ENCODE measurements at places on chromosomes 4 and X.

DNA sequence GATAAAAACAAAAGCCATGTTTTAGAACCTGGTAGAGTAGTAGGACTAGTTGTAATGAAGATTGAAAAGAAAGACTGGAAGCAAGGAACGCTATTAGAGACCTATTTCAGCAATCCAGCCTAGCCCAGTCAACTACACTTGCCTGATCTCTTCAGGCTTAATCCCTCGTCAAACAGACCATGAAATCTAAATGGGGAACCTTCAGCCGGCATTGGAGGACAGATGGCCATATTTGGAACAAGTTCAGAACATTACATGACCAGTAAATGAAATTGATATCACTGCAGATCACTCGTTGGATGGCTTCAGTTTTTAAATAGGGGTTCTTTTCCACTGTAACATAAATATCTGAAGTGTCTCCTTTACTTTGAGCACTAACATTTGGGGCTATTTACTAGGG lies 84.8 kb upstream of the WDR44 start:
- no peak for DNase-seq

DNA sequence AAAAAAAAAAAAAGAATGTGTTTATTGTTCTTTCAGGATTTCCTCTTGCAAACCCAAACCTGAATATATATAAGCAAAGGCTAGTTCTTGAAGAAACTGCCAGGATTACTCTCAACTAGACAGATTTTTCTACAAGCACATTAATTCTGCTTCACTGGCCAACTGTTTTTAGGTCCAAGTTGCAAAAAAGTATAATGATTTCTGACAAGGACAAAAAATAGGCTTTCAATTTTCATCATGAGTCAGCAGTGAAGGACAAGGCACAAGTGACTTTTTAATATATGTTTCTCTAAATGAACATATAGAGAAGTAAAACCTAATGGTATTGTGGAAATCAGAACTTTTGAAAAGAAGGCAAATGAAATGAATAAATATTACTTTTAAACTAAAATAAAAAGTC lies 73.7 kb downstream of the ELOVL6 start:
- DNase-seq, result no peak

DNA sequence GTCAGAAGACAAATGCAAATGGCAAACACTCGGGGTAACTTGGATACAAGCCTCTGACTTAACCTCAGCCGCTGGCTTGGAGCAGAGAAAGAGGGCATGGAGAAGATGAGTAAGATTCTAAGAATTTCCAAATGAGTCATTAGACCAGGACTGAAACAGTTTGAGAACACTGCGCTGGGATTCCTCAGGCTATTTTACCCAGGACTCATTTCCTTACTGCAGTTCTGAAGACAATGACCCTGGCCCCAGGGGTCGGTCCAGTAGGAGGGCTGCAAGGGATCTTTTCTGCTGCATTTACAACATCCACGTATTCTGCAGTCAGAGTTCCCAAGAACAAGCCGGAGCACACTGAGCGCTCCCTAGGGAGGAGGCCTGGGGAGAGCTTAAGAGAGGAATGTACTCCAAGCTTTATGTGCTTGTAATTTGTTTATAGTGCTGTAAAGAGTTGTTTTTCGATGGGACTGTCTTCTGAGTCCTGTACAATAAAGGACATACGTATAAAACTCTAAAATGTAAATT lies 27.3 kb upstream of the SORBS2 start:
- no peak for DNase-seq

- DNase-seq, result no peak
Observed at GRCh38 chrX:1212532-1212931, at the start of gene CRLF2. CRLF2 (minus strand) TSS chrX:1212649; CDS start chrX:1212634, 15 bp downstream.

- DNase-seq, result no peak
Observed at GRCh38 chrX:39152106-39152649, 350.9 kb downstream of the MID1IP1 start.

GRCh38 chrX:142251680-142252079 lies 46.6 kb upstream of the MAGEC2 start:
- DNase-seq, result no peak

DNA sequence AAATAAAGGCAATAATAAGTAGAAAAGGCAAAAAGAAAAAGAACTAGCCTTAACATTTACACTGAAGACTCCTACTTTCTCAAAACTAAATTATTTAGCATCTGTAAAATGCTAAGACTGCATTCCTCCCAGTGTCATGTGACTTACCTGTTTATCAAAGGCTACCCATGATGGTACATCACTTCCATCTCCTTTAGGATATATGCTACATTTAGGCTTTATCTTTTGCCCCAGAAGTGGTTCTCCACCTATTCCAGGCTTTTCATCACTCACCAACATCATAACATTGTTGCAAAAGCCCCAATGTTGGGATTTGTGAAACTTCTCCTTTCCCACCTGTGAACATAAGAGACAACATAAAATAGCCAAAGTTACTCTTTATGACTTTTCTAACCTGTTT lies 31.1 kb downstream of the EFHC2 start:
- no peak for DNase-seq

DNA sequence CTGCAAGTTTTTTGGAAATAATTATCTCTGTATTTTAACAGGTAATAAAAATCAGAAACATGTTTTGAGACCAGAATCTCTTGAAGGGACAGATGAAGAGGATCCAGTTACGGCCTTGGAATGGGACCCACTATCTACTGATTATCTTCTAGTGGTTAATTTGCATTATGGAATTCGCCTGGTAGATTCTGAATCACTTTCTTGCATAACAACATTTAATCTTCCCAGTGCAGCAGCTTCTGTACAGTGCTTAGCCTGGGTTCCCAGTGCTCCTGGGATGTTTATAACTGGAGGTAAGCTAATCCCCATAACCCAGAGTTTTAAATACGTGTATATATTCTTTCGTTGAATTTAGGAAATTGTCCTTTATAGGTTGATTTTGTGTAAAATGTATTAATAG lies 59.4 kb downstream of the WDR17 start:
- DNase-seq, result no peak

GRCh38 chr4:1557221-1557597 lies 126.9 kb downstream of the FAM53A start:
- DNase-seq, result no peak

DNA sequence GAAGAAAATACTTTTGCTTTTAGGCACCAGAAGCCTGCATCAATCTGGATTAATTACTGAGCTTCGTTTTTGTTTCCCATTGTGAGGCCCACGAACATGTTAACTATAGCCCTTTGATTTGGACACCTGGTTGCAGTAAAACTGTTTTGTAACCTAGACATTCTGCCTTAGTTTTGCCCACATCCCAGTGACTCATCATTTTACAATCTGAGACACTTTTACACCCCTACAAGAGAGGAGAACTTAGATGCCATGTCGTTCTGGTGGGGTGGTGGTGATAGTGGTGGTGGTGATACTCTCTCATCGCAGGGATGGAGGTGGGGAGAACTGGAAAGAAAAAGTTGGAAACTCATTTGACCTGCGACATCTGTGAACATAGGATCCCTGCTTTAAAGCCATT lies 1257.2 kb downstream of the ADGRL3 start:
- DNase-seq, result no peak

- no peak for DNase-seq
Observed at GRCh38 chr4:66091786-66092185, 421.5 kb upstream of the EPHA5 start.

DNA sequence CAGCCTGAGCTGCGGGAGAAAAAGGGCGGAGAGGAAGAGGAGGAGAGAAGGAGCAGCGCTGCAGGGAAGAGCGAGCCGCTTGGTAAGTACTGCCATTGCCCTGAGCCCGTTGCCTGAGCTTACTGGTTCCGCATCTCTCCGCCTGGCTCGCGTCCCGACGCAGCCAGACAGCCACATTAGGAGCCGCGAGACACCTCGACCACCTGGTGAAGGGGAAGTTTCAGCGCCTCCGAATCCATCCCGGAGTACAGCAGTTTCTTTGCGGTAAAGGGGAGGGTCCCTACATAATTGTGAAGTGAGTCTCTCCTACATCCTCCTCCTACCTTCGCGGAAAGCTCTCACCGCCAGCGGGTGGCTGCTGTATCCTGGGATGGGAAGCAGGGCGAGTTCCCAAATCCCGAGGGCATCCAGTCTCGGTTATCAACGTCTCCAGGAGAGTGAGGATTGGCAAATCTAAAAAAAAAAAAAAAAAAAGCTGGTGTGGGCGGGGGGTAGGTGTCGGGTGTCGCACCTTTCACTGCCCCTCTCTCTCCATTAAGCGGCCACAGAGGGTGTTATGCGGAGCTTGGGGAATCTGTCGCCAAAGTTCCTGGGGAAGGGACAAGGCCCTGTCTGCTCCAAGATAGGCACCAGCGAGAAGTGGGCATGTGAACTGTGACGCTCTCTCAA lies 7.9 kb downstream of the TBX22 start:
- no peak for DNase-seq

GRCh38 chr4:58093352-58093751 lies 983.2 kb upstream of the IGFBP7 start:
- no peak for DNase-seq

DNA sequence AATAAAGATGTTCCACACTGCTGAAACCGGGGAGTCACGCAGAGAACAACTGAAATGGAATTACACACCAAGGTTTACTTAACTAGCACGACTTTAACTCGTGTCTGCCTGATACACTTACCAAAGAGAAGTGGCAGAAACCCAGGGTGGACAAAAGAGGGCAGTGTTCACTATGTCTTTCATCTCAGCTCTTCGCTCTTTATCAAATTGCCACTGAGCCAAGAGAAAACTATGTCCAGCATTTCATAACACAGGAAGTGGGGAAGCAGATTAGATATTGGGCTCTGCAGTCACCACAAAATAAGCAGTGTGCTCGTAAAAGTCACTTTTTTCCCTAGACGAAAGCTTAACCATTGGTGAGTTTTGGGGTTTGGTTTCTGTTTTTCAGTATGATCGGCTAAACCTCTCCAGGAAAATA lies 155.7 kb downstream of the CHIC2 start:
- DNase-seq, result no peak

- DNase-seq, result no peak
Observed at GRCh38 chr4:132332932-132333723, 816.0 kb upstream of the PCDH10 start.

- DNase-seq, result no peak
Observed at GRCh38 chr4:118076958-118077766, 42.9 kb downstream of the NDST3 start.

DNA sequence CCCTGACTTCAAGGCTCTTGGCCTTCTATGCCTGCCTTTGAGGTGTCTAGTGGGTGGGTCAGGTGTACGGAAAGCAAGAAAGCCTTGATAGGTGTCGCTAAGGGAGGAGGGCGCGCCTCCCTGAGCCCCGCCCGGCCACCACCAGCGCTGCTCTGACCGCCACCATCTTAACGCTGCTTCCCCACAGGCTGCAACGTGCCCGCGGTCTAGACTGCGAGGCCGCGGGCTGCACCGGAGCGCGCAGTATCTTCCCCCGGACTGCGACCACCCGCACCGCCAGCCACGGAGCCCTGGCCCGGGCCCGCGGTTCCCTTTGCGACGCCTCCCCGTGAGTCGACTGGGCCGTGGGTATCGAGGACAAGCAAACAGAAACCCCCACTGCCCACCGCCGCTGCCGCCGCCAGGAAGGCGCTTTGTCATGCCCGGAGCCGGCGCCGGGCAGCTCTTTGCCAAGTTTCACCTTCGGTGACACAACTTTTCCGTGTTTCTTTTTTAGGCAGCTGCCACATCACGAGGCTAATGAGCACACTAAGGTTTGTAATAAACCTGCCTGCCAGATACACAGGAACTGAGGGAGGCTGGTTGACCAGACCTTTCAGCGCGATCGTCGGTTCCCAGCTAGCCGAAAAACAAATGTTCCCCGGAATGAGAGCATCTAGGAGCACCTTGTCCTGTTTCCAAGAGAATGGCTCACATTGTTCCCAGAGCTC lies 335.8 kb upstream of the F9 start:
- DNase-seq, result no peak

- DNase-seq, result no peak
Observed at GRCh38 chrX:41716767-41717473, 7.1 kb upstream of the GPR82 start.

GRCh38 chr4:136112116-136112515 lies 1420.2 kb downstream of the PCDH18 start:
- DNase-seq, result no peak

DNA sequence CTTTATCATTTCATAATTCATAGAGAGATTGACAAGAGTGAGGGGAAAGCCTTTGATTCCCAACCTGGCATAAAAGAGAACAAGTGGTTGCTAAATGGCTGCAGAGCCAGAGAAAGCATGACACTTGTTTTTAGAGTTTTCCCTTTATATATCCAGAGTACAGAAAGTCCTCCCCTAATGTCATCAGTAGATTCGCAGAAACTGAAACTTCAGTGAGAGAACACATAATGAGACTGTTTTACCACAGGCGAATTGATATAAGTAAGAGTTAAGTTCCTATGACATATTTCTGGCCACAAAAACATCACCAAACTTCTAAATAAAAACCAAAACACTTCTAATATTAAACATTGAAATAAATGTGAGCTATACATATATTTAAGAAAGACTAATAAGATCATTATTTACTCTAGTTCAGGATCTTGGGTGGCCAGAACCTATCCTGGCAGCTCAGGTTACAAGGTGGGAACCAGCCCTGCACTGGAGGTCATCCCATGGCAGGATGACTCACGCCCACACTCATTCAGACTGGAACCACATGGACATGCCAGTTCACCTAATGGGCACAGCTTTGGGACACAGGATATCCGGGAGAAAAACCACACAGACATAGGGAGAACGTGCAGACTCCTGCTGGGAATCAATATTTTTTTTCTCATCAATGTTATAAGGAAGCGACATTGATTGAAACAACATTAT lies 35.5 kb downstream of the NWD2 start:
- DNase-seq, result no peak

DNA sequence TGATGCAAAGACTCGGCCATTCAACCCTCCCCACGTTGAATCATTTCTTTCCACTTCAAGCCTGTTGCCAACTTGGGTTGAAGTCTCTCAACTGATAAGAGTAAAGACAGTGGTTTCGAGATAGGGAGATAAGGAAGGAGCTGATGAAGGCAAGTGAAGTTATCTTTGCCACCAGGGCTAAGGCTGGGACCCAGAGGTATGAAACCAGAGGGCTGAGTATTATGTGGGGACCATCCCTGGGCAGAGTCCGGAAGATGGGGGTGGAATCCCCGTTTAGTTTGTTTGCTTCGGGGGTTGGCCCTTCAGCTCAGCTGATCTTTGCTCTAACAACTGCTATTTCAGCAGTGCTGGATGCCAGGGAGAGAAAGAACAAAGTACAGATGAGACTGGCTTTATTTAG lies 2.3 kb upstream of the XPNPEP2 start:
- DNase-seq, result no peak

DNA sequence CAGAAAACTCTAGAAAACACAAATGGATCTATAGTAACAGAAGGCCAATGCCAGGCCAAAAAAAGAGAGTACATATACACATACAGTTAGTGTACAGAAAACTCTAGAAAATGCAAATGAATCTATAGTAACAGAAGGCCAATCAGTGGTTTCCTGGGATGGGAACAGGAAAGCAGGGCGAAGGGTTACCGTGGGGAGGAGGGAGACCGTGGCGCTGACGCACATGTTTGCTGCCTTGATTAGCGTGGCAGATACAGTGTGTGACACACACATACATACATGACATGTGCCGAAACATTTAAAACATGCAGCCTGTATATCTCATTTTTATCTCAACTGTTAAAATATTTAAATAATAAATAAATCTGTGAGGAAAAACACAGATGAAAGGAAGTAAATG lies 14.7 kb downstream of the GAK start:
- DNase-seq, result no peak

GRCh38 chr4:118981171-118981838 lies 92.7 kb downstream of the SYNPO2 start:
- no peak for DNase-seq

- DNase-seq, result no peak
Observed at GRCh38 chrX:15384304-15384703, at the start of gene VEGFD. VEGFD (minus strand) TSS chrX:15384413; CDS start chrX:15383946, 467 bp downstream.

Measured in esophagus squamous epithelium (tissue), 5 donors.